ENCODE measurements at places on chromosomes 3 and 15. TPM values are rescaled to one million over a fixed set of nuclear protein-coding genes. Genes with fewer than 3 reads are reported as not detected.

The PRR20G gene
- not detected for total RNA-seq

The ITIH4 gene
- total RNA-seq: 9.8 TPM

The GOLGB1 gene
- 87.9 TPM for total RNA-seq

The ADAMTS17 gene
- 2.8 TPM for total RNA-seq

DNA sequence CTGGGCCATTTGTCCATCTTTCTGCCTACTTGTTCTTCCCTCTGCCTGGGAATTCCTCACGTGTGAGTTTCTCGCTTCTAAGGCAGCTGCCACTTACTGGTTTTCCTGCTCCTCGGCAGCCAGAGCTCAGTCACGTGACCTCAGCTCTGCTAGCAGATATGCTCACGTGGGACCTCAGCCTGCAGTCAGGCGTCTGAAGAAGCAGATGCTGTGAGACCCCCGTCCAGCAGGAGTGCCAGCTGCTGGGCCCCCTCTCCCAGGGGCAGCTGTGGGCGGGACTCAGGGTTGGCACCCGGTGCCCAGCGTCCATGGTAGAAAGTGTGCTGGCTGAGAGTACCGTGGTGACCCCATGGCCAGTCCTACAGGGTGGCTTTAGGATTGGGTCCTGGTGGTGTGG lies 161.3 kb upstream of the TLE3 start:
- peak; percentile 53 for DNase-seq

GRCh38 chr15:23566651-23567050 lies 1.2 kb downstream of the MKRN3 start:
- no peak for DNase-seq

GRCh38 chr3:16508243-16508578 lies 5.3 kb downstream of the RFTN1 start:
- no peak for DNase-seq

DNA sequence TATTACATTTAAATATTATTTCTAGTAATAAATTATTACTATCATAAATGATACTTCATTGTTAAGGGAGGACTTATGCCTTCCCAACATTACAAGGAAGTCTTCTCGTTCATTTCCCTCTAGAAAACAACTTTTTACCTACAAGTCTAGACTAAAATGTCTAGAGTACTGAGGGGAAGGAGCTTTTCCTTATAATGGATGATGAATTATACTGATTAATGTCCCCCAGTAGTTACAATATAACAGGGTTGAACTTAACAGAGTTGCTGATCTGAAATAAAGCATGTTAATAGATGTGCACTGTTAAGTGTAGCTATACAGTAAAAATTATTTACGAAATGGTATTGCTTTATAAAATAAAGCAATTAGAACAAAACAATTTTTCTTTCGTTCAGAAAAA lies 2.7 kb upstream of the MNS1 start:
- DNase-seq: no peak

DNA sequence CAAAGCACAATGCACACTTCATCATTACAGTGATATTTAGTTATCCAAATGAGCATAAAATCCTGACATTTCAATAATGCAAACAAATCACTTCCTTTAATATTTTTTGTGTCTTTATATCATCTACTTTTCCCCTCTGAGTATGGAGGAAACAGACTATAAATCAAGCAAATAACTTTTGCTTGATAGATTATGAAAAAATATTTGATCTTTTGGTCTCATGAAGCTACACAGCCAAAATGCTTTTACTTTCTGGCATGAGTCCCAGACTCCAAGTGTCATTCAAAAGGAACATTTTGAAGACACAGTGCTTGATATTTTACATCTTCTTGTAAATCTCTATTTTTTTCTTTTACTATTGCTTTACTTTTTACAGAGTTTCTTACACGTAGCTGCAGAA lies 215.3 kb upstream of the ROBO1 start:
- DNase-seq: no peak

DNA sequence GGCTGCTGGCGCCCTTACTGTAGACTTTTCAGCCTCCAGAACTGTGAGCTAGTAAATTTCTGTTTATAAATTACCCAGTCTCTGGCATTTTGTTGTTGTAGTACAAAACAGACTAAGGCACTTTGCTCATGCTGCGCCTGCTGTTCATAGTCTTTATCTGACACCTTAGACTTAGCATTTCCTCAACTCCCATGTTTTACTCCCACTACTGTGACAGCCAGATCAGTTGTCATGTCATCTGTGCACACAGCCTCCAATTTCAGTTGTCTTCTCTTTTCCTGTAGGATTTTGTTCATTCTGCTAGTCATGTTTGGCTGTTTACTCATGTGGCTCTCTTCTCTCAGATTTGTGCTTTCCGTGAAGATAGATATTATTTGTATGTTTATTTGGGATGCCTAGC lies 62.0 kb downstream of the TCF12 start:
- no peak for DNase-seq

- no peak for DNase-seq
Measured at GRCh38 chr3:196486263-196486662, 17.3 kb downstream of the RNF168 start.
